ENCODE measurements at places on chromosomes 2 and 18.

GRCh38 chr18:5626130-5626880 lies 82.5 kb upstream of the EPB41L3 start:
- no peak for DNase-seq

GRCh38 chr2:88095022-88095421 lies 27.4 kb downstream of the SMYD1 start:
- no peak for DNase-seq

GRCh38 chr2:68458981-68459380 lies 8.1 kb downstream of the FBXO48 start:
- no peak for DNase-seq

- DNase-seq: no peak
These were observed 2.4 kb downstream of the TRABD2A start for GRCh38 chr2:84878459-84878858.

DNA sequence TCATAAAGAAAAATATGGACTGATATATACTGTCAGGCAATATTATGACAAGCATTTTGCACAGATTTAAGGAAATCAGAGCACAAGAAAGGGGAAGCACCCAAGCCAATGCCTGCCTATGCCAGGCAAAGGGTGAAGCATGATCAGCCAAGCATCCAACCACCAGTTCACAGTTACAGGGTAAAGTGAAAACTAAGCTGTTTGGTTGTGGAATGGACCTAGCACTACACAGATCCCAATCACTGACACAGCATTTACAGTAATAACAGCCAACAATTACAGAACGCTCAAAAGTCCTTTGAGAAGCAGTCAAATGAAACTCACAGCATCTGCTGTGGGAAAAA lies 90.3 kb downstream of the SP3 start:
- DNase-seq: no peak

GRCh38 chr2:221167561-221167960 lies 404.5 kb downstream of the EPHA4 start:
- DNase-seq: no peak

- no peak for DNase-seq
These were observed 237.8 kb downstream of the PLCL1 start for GRCh38 chr2:198042189-198042588.

DNA sequence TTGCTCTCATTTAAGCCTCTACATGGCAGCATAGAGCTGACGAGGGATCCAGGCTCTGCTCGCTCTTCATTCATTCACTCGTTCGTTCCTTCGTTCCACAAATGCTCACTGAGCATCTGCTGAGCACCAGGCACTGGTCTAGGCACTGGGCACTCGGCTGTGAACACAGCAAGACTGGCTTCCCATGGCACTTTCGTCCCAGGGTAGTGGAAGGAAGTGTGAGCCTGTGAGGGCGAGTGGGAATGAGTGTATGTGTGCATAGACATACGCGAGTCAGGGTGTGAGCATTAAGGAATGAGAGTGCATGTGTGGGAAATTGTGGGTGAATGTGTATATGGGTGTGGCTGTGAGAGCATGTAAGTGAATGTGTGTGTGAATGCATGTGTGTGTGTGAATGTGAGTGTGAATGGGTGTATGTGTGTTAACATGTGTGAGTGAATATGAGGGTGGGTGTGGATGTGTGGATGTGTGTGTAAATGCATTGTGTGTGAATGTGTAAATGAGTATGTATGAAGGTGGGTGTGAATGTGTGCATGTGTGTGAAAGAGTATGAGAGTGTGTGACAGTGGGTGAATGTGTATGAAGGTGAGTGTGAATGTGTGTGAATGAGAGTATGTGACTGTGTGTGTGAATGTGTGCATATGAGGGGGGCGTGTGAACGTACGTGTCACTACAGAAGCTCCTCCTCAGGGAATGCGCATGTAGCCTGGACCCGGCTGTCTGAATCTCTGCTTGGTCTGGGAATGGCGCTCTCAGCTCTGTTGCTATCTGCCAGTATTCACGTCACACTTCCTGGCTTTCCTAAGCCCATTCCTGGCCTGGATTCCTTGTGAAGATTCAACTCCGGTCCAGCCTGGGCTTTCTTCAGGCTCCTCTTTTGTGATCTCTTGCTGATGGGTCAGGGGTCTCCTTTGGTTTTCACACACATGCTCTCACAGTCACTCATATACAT lies 28.8 kb downstream of the SNORC start:
- DNase-seq: no peak

DNA sequence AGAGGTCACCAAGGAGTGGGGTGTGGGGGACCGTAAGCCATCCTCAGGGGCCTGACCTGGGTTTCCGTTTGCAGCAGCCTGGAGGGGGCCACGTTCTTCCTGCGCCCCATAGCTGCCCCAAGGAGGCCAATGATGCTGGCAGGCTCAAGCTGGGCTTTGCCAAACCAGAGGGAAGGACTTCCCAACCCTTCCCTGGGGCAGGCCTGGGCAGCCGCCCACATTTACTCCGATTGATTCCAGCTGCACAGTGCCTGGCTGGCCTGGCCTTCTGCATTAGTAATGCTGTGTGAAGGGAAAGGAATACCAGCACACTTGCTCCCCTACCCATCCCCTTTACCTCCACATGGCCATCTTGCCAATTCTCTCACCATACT lies 360.6 kb upstream of the SLC14A2 start:
- DNase-seq: no peak

DNA sequence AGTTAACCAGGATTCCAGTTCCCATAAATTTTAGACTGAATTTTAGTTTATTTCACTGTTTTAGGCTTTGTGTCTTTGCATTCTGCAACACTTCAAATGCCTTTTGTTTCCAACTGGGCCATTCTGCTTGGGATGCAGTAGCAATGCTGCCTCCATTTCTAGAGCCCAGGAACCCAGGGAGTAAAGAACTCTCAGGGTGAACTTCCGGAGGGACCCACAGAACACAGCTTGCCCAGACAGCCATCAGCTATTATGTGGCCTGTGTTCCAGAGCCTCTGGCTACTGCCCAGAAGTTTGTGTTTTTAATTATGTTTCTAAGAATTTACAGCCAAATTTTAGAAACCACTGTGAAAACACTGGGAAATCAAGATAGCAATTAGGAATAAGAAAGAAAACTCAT lies 145.1 kb downstream of the TMEM163 start:
- no peak for DNase-seq

- no peak for DNase-seq
These were observed 19.7 kb upstream of the MYCN start for GRCh38 chr2:15920696-15921095.

DNA sequence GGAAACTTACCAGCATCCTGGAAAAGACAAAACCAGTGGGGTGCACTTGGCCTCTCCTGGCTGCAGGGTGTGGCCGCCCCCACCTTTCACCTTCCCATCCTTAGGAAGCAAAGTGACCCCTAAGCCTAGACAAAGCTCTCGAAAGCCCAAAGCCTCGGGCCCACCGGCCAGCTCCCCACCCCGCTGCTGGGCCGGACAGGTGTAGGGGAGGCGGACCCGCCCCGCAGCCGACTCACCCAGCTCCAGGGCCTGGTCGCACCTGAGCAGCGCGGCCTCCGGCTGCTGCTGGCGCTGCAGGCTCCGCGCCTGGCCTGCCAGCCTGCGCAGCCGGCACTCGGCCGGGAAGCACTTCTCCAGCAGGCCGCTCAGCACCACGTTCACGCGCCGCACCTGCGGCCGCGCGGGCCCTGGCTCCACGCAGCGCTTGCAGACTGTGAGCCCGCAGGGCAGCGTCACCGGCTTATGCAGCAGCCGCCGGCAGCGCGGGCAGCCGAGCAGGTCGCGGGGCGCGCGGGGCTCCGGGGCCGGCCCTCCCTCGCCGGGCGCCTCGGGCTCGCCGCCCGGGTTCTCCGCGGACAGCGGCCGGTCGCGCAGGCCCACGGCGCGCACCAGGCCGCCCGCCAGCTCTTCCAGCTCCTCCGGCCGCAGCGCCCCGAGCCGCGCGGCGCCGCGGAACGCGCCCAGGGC lies 979 bp downstream of the LONRF2 start:
- no peak for DNase-seq

DNA sequence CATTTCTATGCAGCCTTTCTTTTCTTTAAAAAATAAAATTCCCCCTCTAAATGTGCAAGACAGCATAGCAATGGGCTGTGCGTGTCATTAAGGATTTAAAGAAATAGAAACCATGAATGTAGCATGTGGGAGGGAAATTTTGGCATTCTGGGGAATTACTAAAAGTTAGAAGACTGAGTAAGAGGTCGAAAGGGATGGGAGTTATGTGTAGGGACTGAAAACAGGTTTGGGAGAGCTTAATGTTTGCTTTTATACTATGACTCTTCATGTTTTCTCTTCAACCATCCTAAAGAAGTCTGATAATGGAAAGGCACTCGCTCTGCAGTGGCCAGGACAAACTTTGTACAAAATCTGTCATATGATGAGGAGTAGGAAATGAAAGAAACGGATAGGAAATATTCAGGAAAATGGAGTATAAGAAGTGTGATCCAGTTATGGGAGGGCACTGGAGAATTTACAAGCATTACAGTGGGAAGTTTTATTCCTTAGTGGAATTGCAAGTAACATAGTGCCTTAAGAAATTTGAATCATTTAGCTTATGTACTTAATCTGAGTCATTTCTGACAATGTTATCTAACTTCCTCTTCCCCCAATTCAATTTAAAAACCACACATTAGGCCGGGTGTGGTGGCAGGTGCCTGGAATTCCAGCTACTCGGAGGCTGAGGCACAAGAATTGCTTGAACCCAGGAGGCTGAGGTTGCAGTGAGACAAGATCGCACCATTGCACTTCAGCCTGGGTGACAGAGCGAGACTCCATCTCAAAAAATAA lies 20.6 kb downstream of the TMEM87B start:
- DNase-seq: no peak

DNA sequence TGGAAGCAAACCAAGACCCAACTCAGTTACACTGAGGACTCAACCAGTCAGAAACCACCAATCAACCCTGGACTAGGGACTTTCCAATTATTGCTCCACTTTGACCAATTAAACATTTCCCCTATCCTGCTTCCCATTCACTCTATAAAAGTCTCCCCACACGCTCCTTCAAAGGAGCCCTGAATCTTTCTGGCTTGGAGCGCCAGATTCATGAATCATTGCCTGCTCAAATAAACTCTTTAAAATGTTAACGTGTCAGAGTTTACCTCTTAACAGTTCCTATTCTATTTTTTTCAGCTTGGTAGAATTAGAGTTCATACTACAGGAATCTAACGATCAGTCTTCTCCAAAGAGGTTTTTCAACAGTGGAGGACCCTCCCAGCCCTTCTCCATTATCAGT lies 20.7 kb upstream of the SULT1C2 start:
- no peak for DNase-seq

- no peak for DNase-seq
These were observed 256.5 kb downstream of the CD226 start for GRCh38 chr18:69691008-69691760.

- DNase-seq: no peak
These were observed 21.7 kb downstream of the ACSL3 start for GRCh38 chr2:222882484-222882928.

DNA sequence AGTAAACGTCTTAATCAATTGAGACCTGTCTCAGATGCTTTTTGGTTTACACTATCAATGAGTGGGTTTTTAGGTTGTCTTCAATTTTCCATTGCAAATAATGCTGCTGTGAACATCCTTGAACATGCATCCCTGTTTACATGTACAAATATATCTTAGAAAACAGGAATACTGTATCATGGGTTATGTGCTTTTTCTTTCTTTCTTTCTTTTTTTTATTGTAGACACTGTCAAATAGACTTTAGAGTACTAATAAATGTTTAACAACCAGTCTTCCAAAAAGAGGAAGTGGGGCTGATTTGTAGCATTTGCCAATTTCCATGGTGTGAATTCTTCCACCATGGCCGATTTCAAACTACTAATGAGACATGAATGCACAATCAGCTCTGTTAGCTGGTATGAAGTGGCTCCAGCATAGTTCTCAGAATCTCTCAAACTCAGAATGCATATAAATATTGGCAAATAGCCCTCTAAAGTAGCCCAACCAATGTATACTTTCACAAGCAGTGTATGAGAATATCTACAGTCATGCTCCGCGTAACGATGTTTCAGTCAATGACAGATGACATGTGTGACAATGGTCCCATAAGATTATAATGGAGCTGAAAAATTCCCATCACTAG lies 50.3 kb upstream of the B3GNT2 start:
- no peak for DNase-seq

GRCh38 chr2:149020432-149020851 lies 18.1 kb upstream of the LYPD6B start:
- no peak for DNase-seq

- no peak for DNase-seq
These were observed 367.5 kb upstream of the FIGN start for GRCh38 chr2:164103271-164103670.

GRCh38 chr2:238694136-238694755 lies 153.6 kb upstream of the TWIST2 start:
- no peak for DNase-seq

DNA sequence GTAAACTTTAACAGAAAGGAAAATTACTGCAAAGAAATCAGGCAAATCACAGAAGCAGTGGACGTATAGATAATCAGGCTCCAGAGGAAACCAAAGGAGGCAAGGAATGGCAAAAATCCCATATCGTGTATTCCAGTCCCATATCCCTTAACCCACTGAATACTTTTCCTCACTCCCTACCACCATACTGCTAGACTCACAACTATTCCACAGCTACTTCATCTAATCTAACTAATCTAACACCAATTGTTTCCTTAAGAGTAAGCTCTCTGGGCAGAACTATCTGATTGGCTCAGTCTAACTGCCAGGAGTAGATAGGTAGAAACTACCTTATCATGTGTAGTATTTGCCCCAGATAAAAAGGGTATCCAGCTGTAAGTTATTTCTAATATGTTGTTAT lies 16.3 kb downstream of the WDPCP start:
- no peak for DNase-seq

All from activated CD8-positive, alpha-beta memory T cell treated with anti-CD3 and anti-CD28 coated beads, Interleukin-2, amount 50 U/mL, for 4 hours (primary cell).